ENCODE measurements at places on chromosomes 1 and 21.
A peak's percentile ranks its signal among the peaks of the same experiment; 100 is the strongest.

DNA sequence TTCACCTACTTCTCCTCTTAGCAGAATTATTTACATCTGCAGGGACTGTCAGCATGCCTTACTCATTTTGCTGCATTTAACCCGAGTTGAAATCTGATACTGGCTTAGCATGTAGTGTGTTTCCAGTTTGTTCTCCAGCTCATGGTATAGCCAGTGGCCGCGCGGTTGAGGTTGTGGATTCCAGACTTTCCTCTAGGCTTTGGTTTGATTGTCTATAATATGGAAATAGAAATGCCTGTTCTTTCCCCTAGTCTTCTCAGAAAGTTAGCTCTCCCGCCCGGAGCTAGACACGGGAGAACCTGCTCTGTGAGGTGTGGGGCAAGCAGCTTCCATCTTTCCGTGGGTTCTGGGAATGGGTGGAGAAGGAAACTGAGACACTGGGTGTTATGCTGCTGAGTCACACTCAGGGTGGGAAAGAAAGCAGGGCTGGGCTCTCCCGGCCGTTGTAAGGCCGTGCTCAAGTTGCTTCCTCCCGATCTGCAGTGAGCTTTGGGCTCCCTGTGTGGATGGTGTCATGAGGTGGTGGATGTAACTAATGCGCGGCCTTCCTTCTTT lies 206.8 kb upstream of the TMEM51 start:
- DNase-seq = peak; percentile 40

DNA sequence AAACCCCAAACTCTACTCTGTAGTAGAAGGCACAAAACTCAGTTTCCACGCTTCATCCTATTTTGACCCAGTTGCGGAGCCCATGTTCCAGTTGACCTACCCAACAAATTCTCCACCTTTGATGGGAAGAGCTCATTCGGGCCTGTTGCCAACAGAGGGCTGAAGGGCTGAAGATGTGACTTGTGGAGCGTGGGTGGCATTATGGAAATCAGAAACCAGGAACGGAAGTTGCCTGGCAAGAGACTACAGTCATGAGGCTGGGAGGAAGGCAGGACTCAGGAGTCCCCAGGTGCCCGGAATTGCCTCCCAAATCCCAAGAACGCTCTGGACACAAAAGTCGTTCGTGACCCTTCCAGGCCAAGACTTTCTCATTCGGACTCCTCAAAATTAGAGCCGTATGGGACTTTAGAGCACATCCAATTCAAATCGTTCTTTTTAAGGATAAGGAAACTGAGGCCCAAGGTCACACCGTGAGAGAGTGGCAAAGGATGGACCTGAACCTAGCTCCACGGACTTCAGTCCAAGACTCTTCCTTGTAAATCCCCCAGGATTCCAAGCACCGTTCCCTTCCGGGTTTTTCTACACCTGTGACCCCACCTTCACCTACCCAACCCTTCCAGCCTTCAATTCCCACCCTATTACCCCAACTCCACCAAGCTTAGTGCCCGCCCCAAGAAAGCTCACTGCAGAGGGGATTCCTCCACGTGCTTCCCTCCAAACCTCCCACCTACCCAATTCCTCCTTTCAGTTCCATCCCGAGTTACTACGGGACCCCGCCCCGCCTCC lies 739 bp downstream of the SMG5 start:
- peak; percentile 56 for DNase-seq

DNA sequence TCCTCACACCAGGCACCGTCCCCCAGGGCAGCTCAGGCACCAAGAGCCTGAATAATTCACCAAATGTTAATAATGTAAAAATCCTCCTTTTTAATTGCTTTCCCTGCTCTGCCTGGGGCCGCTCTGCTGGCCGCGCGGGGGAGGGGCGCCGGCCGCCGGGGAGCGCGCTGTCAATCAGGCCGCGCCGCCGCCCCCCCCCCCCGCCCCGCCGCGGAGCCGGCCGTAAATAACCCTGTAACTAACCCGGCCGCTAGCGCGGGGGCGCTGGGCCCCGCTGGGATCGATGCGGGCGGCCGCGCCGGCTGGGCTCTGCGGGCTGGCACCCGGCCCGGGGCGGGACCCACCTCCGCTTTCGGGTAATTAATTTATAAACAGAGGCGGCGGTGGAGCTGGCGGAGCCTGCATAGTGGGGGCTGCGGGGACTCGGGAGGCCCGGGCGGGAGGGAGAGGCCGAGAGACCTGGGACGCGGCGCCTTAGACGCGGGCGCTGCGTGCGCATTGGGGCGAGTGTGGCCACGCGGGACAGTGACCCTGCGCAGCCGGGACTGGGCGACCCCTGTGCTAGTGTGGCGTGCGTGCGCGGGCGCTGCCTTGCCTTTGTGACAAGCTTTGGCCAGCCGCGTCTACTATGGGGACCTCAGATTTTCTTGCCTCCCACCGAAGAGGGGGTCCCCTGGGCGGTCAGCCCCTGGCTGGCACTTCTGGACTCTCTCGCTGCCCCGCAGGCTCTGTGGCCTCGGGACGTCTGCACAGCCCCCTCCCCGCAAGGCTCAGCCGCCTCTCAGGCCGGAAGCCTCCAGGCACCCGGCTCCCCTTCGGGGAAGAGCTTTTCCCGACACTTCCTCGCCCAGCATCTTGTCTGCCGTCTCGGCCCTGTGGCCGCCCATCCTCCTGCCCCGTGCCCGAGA lies 16.6 kb downstream of the SAMD11 start:
- DNase-seq = peak; percentile 87

GRCh38 chr1:159009287-159009686 lies 420 bp upstream of the IFI16 start:
- no peak for DNase-seq

- peak; percentile 26 for DNase-seq
Measured at GRCh38 chr1:42137766-42138165, 15.4 kb upstream of the GUCA2B start.

DNA sequence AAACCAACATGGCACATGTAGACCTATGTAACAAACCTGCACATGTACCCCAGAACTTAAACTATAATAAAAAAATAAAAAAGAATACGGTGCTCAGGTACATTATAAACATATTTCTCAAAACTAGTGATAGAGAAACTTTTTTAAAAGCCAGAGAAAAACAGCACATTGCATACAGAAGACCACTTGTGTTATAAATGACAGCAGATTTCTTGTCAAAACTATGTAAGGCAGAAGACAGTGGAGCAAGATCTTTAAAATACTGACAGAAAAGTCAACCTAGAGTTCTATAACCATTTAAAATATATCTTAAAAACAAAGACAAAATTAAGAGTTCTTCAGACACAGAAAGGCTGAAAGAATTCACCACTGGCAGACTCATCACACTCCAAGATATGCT lies 144.7 kb downstream of the NEGR1 start:
- DNase-seq = no peak

GRCh38 chr1:29779146-29779545 lies 542.8 kb downstream of the PTPRU start:
- no peak for DNase-seq

DNA sequence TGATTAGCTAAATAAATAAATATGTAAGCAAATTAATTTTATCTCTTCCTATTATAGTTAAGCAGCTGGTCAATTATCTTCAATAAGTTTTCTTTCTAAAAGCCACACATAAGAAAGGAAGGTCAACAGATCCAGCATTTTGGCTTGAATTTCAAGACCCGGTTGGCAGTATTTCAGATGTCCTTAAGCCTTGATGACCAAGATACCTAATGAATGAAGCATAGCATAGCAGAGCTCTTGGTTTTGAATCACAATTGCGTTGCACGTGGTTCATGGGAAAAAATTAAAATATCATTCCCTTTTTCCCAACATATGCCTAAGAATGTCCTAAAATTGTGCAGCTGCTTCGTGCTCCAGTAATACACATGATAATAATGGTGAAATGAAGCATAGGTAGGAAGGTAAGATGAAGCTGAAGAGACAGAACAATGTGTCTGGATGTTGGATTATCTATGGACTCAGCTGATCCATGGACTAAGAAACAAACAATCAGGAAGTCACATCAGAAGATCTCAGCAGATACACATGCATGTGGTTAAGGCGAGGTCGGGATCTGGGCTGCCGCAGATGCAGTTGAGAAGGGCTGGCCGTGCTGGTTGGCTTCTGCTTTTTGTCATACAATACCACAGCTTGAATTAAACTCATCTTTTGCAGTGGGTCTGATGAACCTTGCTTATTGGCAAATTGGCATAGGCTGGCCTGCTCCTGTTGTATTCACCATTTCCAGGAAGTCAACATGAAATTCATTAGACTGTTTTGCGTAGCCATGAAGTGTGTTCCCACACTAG lies 284.9 kb upstream of the RUNX1 start:
- no peak for DNase-seq

- DNase-seq = no peak
Measured at GRCh38 chr1:96346719-96347118, 374.9 kb upstream of the PTBP2 start.

GRCh38 chr1:2447276-2448097 lies 28.6 kb upstream of the PLCH2 start:
- no peak for DNase-seq

DNA sequence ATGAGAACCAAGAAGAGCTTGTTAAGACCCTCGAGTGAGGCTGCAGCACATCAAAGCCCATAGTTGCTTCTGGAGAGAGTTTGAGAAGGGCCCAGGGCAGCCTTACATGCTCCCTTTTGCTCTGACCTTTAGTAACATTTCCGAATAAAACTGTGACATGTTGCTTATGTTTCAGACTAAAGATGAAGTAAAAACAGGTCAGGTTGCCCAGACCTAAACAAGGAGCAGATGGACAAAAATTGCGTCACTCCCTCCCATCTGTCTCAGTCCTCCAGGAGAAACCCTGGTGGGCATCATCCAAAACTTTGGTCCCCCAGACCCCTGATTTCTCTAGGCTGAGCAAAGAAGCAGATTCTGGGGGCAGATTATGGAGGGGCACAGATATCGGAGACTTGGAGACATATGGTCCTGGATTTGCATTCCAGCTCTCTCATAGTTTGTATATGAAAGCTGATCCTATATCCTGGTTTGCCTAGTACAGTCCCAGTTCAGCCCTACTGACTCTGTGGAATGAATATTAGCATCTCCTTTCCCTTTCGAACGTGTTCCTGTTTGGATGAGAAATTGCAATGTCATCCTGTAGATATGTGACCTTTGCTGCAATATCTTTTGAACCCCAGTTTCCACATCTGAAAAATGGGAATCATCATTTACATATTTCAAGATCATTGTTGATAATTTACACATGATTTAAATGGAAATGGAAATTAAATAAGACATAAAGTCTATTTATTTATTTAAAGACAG lies 304.9 kb upstream of the USP24 start:
- peak; percentile 41 for DNase-seq

DNA sequence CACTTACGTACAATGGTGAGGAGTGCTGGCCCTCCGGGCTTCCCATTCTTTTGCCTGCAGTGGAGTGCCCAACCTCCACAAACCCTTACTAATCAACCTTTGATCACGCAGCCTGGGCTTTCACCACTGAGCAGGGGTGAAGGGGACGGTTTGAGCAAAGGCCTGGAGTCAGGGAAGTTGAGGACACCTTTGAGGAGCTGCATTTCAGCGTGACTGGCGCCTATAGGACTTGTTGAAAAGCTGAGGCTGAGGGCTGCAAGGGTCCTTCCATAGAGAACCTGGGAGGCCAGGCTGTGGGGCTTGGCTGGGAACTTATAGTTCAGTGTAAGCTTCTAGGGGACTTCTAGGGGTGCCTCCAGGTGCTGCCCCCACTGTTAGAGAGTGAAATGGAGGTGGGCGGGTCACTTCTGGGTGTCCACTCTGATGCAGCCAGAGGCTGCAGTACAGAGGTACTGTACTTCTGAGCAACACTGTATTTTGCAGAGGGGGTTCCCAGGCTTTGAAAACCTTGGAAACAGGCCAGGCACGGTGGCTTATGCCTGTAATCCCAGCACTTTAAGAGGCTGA lies 9.8 kb downstream of the SYTL1 start:
- DNase-seq = no peak

DNA sequence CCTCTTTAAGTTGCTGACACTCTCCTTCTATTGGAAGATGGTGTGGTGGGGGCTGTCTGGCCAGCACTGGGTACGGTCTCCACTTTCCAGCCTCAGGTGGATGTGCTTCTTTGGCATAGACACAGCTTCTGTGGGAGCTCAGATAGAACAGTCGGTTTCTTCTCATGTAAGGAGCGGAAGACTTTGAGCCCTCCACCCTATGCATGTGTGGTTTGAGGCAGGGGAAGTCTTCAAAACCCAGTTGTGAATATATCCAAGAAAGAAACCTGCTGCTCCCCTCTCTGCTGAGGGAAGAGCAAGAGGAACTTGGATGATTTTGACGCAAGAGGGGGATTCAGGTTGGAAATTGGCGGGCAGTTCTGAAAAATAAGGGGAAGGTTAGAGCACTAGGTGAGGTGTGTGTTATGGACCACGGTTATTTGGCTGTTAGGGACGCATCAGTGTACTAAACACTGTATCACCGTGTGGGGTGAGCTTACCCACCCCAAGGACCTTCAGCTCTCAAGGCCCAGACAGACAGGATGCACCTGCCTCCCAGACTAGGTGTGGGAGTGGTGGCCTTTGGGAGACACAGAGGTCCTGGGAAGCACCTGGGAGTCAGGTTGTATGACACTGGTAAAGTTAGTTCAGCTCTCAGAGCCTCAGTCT lies 36.2 kb downstream of the IL6R start:
- no peak for DNase-seq

DNA sequence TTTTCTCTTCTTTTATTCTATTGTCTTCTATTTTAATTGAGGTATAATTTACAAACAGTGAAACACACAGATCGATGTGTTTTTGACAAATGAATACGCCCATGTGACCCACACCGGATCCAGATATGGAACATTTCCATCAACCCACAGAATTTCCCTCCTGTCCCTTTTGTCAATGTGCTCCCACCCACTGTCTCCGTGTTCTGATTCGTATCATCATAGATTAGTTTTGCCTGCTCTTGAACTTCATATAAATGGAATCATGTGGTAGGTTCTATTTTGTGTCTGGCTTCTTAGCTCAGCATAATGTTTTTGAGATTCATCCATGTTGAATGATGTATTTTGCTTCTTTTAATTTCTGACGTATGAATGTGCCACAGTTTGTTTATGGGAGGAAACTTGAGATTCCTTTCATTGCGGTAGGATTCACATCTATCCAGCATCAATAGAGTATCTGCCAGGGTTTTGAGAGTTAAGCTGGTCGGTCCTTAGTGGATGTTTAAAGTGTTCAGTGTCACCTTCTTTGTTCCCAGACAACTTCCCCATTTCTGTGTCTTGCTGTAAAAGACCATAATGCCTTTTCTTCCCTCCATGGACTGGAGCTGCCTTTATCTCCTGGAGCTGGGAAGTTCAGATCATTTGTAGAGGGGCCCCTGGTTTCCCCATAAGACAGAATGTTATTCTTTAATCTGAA lies 14.7 kb downstream of the NAV1 start:
- DNase-seq = no peak
